ENCODE measurements at places on chromosomes 7 and 10. TPM values are rescaled to one million over a fixed set of nuclear protein-coding genes. Genes with fewer than 3 reads are reported as not detected.

The PGAM2 gene
- total RNA-seq = not detected

The GIMAP7 gene
- 41.2 TPM for total RNA-seq

The HOXA11 gene
- total RNA-seq = 0.31 TPM

The ZCWPW1 gene
- total RNA-seq = 0.94 TPM

The CALML5 gene
- total RNA-seq = not detected

The CLDN3 gene
- total RNA-seq = 2.6 TPM

The RASA4B gene
- total RNA-seq = 8.3 TPM

The CDC14C gene
- not detected for total RNA-seq

The NPTX2 gene
- total RNA-seq = 0.69 TPM

The CYP26C1 gene
- 2.1 TPM for total RNA-seq

The C10orf53 gene
- not detected for total RNA-seq

The PDE1C gene
- 4.7 TPM for total RNA-seq

The SHTN1 gene
- 0.65 TPM for total RNA-seq

The SHH gene
- under 0.01 TPM for total RNA-seq

The DNTT gene
- not detected for total RNA-seq

The TAS2R5 gene
- total RNA-seq = 2.8 TPM

The PPP1R3C gene
- total RNA-seq = 0.57 TPM

The PCLO gene
- 4.5 TPM for total RNA-seq

The TBATA gene
- not detected for total RNA-seq

The CRHR2 gene
- not detected for total RNA-seq

The KCNH2 gene
- 0.06 TPM for total RNA-seq

The SFTPA1 gene
- not detected for total RNA-seq

The SEMA3D gene
- 0.32 TPM for total RNA-seq

The PLEKHS1 gene
- not detected for total RNA-seq

The SNX10 gene
- total RNA-seq = 6.2 TPM

The ATG9B gene
- total RNA-seq = not detected

The ELFN1 gene
- total RNA-seq = 0.57 TPM

The LRRC18 gene
- total RNA-seq = not detected

The SLC26A3 gene
- total RNA-seq = not detected

The ATP6V0E2 gene
- total RNA-seq = 11.3 TPM

The RHOBTB1 gene
- total RNA-seq = 62.1 TPM

The CISD1 gene
- 14.2 TPM for total RNA-seq

The CLDN15 gene
- total RNA-seq = 4.5 TPM

The SEMA3E gene
- 0.32 TPM for total RNA-seq

The GATA3 gene
- total RNA-seq = 0.16 TPM

The ZNF425 gene
- 1.3 TPM for total RNA-seq

The PARG gene
- total RNA-seq = 44.1 TPM

The PARD3 gene
- 45.8 TPM for total RNA-seq

The GPNMB gene
- 0.32 TPM for total RNA-seq

The TWNK gene
- 3.7 TPM for total RNA-seq

The CUBN gene
- 14.9 TPM for total RNA-seq

The FEZF1 gene
- total RNA-seq = not detected

The GOLGA7B gene
- total RNA-seq = not detected

The MSMB gene
- total RNA-seq = not detected

The NRG3 gene
- total RNA-seq = 10.6 TPM

The CYCS gene
- total RNA-seq = 41.1 TPM

The AMPH gene
- 0.50 TPM for total RNA-seq

The LRMDA gene
- total RNA-seq = 13.5 TPM

The PLEKHA1 gene
- total RNA-seq = 23.6 TPM

The ZNF511 gene
- 17.3 TPM for total RNA-seq

The TBRG4 gene
- 59.0 TPM for total RNA-seq

The RPEL1 gene
- not detected for total RNA-seq

The LRRC17 gene
- total RNA-seq = 4.1 TPM

All from bladder microvascular endothelial cell (primary cell).